CD4-positive, alpha-beta T cell treated with Interleukin-2 at 100 ng/mL for 4 hours (primary cell): ENCODE measurements at places on chromosomes 3 and 15.

DNA sequence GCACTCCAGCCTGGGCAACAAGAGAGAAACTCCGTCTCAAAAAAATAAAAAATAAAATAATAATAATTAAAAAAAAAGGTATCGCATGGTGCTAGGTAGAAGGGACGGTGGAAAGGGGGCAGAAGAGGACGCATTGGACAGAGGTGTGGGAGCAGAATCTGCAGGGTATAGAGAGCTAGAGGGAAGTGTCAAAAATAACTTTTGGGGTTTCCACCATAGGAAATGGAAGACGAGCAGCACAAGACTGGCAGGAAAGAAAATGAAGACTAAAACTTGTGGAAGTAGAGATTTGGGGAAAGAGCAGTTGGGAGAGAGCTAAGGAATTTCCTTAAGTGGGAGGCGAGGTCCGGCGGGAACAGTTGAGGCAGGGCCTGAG, 585 bp upstream of the MKRN2 start:
- DNase-seq = peak; percentile 5

GRCh38 chr3:18245721-18246120, 179.4 kb downstream of the SATB1 start:
- DNase-seq = no peak

- peak; percentile 63 for DNase-seq
These were observed 11.5 kb downstream of the APH1B start for GRCh38 chr15:63288778-63289378.

GRCh38 chr3:11131371-11131770, 22.9 kb upstream of the HRH1 start:
- no peak for DNase-seq

DNA sequence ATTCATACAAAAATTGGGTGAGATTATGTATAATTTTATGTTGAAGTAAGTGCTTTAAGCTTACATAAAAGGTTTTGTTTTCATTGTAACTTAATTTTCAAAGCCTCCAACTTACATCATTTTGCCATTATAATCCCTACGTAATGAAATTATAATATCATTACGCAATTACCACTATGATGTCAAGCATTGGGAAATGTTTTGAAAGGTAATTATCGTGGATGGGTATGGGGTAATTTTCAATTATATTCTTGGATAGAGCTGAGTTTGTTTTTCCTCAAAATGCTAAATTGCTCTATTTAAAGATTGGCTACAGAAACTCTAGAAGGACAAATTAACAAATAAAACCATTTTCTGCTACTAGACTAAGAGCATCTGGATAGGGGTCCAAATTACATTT, 80.2 kb upstream of the FAM3D start:
- DNase-seq = no peak

DNA sequence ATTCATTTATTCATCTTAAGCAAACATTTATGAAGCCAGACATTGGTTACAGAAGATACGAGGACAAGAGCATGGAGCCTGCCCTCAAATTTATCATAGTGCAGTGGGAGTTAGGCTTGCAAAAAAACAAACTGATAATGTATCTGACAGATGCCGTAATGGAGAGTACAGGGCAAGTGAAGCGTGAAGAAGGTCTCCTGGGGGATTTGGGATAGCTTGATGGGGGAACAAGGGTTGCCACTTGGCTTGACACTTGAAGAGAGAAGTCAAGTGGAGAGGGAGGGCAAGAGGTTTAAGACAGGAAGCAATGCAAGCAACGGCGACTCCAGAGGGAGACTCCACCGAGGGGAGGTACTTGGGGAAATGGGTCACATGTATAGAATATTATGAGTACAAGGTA, 129.3 kb downstream of the SSR3 start:
- no peak for DNase-seq

- no peak for DNase-seq
These were observed 32.1 kb upstream of the B3GALNT1 start for GRCh38 chr3:161137260-161137659.

- DNase-seq = no peak
These were observed 32.3 kb downstream of the NKIRAS1 start for GRCh38 chr3:23884481-23884880.

DNA sequence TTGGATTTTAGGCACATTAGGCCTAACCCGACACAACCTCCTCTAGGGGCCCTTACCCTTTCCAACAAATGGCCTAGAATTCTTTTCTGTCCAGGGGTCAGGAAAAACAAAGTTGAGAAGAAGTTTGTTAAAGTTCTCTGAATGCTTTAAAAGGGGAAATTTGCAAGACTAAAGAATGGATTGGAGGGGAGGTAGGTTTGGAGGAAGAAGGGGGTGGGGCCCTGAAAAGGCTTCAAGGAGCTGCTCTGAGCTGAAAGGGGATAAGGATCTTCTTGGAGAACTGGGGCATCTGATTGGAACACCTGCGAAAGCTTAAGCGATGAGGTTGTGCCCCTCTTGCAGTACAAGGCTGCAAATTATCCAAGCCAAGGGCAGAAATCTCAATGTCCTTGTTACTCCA, 3.9 kb upstream of the SENP2 start:
- DNase-seq = no peak

DNA sequence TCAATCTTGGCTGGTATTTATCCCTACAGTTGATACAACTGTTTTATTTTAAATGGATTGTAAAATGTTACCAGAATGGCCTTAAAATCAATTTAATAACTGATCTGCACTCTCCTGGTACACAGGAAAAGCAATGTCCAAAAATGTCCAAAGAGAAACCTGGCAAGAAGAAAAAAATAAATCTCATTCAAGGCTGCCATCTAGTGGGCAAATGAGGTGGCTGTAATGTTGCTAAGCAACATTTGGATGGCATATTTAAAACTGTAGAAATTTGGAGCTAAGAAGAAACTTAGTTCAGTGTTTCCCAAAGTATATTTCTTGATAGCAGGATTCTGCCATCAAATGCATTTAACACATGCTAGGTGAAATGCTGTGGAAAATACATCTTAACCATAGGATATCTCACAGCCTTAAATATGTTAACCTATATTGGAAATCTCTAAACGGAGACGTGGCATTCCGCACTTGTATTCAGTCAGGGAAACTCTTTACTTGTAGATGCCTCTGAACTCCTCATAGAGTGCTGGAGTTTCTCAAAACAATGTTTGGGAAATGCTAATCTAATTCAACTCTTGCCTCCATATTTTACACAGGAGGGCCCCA, 216.8 kb downstream of the ERC2 start:
- peak; percentile 12 for DNase-seq

DNA sequence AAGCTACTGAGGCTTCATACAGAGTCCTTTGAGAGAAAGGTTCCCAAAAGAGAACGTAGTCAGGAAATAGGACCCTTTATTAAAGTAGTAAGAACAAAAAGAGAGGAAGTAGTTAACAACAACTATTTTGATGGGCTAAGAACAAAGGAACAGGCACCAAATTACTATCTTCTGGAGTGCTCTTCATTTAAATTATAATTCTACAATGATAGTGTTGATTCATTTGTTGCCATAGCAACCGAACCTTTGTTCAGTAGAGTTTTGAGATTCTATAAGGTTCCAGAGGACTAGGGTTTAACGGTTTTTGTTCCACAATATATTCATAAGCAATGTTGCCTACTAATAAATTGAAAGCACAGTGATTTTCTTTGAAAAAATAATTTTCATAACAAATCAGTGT, 78.8 kb downstream of the CMSS1 start:
- no peak for DNase-seq

DNA sequence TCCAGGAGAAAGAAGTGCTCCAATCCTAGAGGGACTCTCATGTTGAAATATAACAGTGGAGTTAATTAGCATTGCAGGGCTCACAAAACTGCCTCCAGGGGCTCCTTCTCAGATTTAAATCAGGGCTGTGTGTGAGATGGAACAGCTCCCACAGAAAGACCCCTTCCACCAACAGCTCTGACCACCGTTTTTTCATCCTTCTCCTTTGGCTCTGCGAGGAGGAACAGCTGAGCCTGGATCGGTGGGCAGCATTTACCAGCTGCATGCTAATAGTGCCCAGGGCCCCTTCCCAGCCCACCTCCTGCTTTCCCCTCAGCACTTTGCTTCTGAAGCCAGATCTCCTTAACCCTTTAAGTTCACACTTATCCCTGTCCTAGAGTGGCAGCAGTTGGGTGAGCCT, 119.2 kb upstream of the UBE2E1 start:
- DNase-seq = no peak

DNA sequence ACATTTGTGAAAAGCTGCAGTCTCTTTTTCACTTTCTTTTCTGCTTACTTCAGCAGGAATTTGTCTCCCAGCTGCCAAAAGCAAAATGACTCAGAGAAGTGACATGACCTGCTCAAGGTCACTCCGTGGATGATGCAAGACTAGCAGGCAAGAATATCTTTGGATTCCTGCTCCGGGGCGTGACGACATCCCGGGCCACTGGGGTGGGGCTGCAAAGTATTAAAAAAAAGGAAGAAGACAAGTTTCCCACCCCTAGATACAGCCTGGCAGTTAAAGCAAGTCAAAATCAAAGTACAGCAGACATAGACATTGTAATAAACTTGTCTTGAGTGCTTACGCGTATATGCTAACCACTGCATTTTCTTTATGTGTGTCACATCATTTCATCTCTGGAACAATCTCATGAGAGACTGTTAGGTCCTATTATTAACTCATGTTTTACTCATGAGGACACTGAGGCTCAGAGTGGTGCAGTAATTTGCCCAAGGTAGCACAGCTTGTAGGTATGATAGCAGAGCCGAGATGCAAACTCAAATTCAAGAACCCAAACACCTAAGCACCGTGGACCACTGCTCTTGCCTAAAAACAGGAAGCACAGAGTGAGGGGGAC, 485.2 kb upstream of the PROK2 start:
- DNase-seq = peak; percentile 18

- DNase-seq = no peak
These were observed 43.7 kb upstream of the CD47 start for GRCh38 chr3:108134555-108134880.

DNA sequence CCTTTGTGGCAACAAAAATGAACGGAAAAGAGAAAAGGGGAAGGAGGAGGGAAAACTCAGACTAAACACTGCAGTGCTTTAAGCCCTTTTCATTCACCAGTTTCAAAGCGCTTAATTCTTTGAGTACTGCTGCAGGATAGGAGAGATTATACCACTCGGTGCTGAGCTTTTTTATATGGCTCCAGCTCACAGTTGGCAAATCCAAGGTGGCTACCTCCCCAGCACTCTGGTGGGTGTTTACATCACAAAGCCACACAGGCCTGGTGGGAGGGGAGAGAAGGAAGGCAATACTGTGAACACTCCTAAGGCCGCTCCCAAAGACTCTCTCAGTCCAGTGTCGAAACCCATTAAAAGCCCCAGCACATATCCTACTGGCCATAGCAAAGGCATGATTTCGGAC, 191.4 kb downstream of the STT3B start:
- no peak for DNase-seq

DNA sequence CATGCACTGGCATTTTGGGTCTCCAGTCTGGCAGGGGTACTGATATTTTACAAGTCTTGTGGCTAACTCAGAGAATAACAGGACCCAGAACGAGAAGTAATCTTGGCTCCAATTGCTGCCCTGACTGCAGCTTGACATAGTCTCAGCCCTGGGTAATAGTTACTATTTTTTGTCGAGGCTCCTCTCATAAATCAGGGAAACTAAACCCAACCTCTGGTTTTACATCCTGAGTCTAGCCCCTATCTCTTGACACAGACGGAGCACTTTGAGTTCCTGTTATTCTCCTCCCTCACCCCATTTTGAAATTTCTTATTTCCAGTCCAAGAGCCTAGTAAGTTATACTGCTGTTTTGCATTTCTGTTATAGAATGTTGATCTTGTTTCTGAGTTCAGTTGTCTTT, 276.1 kb upstream of the GOLIM4 start:
- no peak for DNase-seq

DNA sequence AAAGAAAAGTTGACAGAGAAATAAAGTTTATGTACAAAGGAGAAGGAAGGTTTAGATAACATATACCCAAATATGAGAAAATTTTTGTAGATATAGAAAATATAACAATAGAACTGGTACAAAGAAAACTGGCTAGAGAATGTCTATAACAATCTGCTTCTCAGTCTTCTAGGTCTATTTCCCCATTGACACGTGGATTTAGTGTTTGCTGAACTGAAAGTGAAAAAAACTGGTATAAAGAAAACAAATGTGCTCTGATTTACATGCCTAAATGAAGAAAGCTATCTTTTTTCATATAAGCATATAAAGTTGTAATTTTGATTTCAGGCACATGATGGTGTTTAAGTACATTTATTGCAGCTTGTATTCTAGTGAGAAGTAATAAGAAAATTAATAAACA, 9.8 kb downstream of the KCNMB2 start:
- no peak for DNase-seq

- DNase-seq = peak; percentile 60
These were observed 13.4 kb upstream of the GHSR start for GRCh38 chr3:172461530-172462138.

- no peak for DNase-seq
These were observed 40.8 kb downstream of the KCNAB1 start for GRCh38 chr3:156161172-156161571.

DNA sequence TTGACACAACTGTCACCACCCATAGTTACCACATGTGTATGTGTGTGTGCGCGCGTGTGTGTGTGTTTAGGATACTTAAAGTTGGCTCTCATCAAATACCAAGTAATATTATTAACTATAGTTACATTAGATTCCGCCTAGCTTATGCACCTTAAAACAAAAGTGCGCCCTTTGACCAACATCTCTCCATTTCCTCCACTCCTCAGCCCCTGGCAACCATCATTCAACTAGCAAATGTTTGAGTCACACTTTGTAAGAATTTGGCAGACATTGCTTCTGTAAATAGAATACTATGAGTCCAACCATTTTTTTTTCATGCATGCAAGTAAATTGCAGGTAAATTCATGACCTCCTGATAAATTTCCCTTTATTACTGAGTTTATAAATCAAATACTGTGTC, 169.3 kb downstream of the GBE1 start:
- no peak for DNase-seq

- DNase-seq = no peak
These were observed 85.6 kb downstream of the BCHE start for GRCh38 chr3:165751637-165752036.

DNA sequence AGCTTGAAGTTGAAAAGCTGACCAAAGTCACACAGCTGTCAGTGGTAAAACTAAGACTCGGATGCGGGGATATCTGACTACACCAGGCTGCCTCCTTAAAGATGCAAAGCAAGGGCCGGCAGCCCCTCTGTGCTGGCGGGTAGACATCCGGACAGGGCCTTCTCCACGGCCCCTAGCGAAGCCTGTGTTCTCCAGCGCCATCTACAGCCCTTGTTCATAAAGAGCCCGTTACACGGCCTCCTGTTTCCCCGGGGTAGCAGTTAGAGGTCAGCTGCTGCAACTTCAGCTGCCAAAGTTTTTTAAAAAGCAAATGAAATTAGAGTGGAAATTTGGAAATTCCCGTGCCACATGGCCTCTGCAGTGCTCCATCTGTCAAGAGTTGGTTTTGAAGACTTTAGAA, 383.0 kb downstream of the TBL1XR1 start:
- no peak for DNase-seq

- DNase-seq = no peak
These were observed 223.8 kb upstream of the PRICKLE2 start for GRCh38 chr3:64449026-64449425.

GRCh38 chr15:95249524-95249923, 1018.2 kb downstream of the MCTP2 start:
- DNase-seq = no peak
